ENCODE measurements at places on chromosomes 6 and 20. TPM values are rescaled to one million over a fixed set of nuclear protein-coding genes. Genes with fewer than 3 reads are reported as not detected.

Gene UST
- 12.4 TPM for polyA plus RNA-seq

Gene FERMT1
- 3.4 TPM for polyA plus RNA-seq

Gene PI3
- not detected for polyA plus RNA-seq

Gene NXT1
- polyA plus RNA-seq: 30.4 TPM

Gene VIP
- 13.3 TPM for polyA plus RNA-seq

Gene CCM2L
- polyA plus RNA-seq: 9.3 TPM

Gene PACRG
- 2.2 TPM for polyA plus RNA-seq

Gene FOXA2
- not detected for polyA plus RNA-seq

Gene OVOL2
- 0.62 TPM for polyA plus RNA-seq

Gene CLIC1
- polyA plus RNA-seq: 303 TPM

Gene PREX1
- 12.6 TPM for polyA plus RNA-seq

Gene EYS
- not detected for polyA plus RNA-seq

Gene SOX18
- 66.0 TPM for polyA plus RNA-seq

Gene ZNF512B
- 13.8 TPM for polyA plus RNA-seq

Gene FOXF2
- 13.1 TPM for polyA plus RNA-seq

Gene TRIM40
- polyA plus RNA-seq: not detected

Gene ARMC2
- polyA plus RNA-seq: 2.4 TPM

Gene UBD
- polyA plus RNA-seq: 2.9 TPM

Gene RBPJL
- not detected for polyA plus RNA-seq

Gene BMP2
- polyA plus RNA-seq: 14.1 TPM

Gene SYTL3
- polyA plus RNA-seq: 6.3 TPM

Gene MCM3
- polyA plus RNA-seq: 48.8 TPM

Gene SLC17A3
- not detected for polyA plus RNA-seq

Gene COL20A1
- not detected for polyA plus RNA-seq

Gene POLR1H
- polyA plus RNA-seq: 36.7 TPM

Gene RBBP8NL
- 1.1 TPM for polyA plus RNA-seq

Data from urinary bladder (tissue), 4 donors.